ENCODE measurements at places on chromosomes 1 and 21.

DNA sequence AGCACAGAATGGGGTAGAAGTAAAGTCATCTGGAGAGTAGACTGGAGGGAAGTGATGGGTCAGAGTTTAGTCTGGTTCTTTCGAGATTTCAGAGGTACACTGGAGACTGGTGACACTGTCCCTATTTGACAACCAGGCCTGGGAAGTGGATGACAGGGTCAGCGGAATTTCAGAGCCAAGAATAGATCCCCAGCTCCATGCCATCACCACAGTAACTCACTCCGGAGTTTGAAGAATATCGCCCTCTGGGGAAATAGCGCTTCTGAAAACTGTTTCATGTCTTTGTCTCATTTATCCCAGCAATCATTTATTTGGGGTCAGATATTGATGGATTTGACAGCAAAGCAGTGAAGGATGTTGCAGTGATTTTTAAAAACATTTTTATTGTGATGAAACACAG, 7.6 kb upstream of the NFASC start:
- no peak for DNase-seq

- DNase-seq = no peak
Observed at GRCh38 chr1:185480545-185480944, 163.5 kb upstream of the IVNS1ABP start.

GRCh38 chr1:42214447-42214871, 49.9 kb upstream of the GUCA2A start:
- no peak for DNase-seq

DNA sequence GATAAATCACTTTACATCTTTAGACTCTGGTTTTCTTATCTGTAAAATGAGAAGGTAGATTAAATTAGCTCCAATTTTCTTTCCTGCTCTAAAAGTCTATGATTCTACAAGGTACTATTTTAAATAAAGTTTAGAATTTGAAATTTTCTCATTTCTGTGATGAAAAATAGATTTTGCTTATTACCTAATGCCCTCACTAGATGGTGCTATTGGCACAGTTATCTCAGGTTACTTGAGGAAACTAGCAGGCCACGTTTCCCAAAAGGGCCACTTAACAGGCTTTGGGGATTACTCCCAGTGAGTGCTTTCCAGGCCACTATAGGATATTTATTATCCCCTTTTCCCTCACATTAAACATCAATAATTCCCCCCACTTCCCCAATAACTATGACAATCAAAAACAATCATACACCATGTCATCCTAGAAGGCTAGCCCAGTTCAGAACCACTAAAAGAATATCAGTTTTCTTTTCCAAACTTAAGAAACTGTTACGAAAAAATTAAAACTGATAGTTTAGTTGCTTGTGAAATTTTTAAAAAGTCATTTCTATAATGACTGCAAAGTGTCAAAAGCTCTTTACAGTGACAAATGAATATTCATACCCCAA, 30.6 kb downstream of the OMA1 start:
- DNase-seq = no peak

DNA sequence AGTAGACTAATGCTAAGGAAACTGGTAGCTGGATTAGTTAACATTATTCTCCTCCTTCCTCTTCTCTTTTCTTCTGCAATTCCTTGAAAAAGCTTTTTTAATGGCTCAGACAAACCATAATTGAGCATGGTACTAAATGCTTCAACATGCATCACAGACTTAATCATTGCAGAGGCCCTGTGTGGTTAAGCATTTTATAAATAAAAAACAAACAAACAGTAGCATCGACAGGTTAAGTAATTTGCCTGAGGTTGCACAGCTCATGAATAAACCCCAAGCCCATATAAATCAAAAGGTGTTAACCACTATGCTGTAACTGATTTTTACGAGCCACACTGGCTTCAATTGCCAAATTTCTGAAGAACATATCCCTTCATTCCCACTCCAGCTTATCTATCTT, 462.1 kb downstream of the LMO4 start:
- no peak for DNase-seq

DNA sequence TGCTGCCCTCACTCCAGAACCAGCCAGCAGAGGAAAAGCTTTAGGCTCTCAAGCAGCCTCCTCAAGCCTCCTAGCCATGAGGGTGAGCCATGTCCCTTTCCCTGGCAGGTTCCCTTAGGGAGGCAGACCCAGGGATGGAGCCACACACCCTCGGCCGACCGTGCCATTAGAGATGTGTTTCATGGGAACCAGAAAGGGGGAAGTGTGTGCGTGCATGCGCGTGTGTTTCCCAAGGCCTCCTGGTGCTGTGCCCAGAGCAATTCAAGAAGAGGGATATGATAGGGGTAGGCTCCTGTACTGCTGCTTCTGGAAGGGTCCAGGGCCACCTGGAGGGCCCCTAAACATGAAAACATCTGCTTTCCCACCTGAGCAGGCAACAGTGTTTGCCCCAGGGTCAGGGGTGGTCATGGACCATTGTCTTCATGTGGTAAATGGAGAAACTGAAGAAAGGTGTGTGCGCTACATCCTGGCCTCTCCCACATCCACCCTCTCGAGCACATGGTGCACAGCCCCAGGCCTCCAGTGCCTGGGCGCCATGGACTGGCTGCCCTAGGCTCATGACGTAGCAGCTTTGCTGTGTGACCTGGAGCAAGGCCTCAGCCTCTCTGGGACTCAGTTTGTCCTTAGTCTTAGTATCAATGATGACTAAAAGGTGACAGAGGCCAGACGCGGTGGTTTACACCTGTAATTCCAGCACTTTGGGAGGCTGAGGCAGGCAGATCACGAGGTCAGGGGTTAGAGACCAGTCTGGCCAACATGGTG, 48.1 kb downstream of the SYF2 start:
- DNase-seq = no peak

- DNase-seq = no peak
Observed at GRCh38 chr1:41535716-41536115, 51.2 kb upstream of the EDN2 start.

DNA sequence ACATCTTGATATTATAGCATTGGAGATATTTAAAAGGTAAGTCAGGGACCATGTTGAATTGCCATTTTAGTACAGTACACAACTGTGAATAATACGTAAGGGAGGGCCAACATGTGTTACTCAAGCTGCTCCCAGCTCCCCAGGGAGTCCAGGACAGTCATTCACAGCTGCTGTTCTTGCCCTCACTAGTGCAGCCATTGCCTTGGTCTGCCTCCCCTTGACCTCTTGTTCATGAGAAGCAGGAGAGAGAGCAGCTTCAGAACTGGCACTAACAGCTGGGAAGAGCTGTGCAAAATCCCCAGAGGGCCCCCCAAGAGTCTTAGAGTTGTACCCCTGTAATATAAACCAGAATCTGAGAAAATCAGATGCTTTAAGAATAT, 16.4 kb downstream of the TCEANC2 start:
- DNase-seq = no peak

DNA sequence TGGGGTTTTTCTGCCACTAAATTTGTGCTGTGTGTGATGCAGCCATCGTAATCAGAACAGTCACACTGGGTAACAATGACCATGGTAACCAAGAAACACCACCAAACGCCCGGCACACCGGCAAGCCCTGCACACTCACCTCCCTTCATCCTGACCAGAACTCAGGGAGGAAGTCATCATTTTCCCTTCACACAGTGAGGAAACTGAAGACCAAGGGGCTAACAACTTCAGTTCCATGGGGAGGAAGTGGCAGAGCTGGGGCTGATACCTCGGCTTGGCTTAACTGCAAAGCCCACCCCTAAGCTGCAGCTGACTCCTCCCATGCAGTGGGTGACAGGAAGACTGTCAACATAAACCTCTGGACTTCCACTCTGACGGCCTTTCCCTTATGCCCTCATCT, 69.3 kb upstream of the BCAR3 start:
- DNase-seq = no peak

DNA sequence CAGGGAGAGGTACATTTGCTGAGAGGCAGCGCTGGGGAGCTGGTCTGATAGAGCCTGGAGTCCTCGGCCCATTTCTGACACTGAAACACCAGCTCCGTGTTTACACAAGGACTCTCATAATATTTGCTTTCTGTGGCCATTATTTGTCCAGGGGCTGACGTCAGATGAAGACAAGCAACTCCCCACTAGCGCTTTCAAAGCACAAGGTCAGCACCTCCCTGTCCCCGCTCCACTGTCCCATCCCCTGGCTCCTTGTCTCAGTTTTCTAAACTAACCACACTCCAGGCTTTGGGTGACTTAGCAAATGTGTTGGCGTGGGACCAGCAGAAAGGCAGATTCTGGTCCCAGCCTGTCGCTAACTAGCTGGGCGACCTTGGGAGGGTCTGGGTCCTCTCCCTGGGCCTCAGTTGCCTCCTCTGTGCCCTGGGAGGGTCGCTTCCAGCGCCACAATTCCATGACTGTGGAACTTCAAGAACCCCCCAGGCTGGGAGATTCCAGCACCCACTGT, 37.4 kb upstream of the ZBTB40 start:
- no peak for DNase-seq

DNA sequence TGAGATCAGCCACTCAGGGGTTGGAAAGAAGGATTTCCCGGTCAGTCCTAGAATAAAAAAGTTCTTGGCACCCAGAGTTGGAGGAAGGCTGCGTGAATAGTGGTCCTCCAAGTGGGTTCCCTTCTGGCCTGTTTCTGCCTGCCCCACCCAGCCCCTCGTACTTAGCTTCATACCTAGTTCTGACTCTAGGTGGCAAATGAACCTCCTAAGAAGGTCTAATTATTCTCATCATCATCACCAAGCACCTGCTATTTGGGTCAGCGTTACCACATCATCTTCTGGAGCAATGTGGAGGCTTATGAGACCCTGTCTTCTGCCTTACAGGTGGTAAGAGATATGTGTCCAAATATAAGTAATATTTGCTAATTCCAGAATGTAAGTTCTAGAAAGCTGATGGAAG, 35.9 kb upstream of the NFASC start:
- no peak for DNase-seq

DNA sequence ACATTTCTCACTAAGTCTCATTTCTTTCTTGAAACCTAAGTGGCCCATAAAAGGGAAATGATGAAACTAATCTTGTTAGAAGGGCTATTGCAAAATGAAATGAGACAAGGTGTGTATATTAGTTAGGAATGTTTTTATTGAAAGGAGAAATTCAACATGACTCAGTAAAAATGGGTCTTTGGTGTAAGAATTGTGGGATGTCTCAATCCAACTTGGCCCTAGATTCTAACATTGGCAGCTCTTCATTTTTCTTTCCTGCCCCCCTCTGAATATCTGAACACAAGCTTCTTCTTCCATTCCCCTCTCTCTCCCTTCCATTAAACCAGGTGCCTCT, 26.8 kb upstream of the TARBP1 start:
- no peak for DNase-seq

- DNase-seq = no peak
Observed at GRCh38 chr1:101221945-101222429, 14.8 kb upstream of the S1PR1 start.

GRCh38 chr1:203077956-203078355, 7.9 kb downstream of the MYOG start:
- DNase-seq = no peak

DNA sequence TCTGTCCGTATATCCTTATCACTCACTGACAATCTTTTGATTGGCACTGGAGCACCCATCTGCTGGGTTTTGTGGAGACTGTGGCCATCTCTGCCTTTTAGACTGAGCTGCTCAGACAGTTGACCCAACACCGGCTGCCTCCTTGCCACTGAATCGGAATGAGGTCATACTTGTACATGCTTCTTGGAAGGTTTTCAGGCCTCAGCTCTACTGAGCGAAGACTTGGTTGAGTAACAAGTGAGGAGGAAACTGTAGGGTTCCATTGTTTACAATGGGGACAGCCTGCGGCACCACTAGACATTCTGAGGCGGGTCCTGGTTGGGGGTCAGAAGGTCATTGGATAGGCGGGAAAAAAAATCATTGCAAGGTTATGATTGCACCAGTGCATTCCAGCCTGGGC, 320.3 kb downstream of the KIF26B start:
- DNase-seq = no peak

DNA sequence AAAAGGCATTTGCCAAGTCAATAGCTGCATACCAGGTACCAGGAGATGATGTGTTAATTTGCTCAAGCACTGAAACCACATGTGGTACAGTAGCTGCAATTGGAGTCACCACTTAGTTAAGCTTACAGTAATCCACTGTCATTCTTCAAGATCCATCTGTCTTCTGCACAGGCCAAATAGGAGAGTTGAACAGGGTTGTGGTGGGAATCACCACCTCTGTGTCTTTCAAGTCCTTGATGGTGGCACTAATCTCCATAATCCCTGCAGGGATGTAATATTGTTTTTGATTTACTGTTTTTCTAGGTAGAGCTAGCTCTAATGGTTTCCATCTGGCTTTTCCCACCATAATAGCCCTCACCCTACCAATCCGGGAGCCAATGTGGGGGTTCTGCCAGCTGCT, 91.9 kb downstream of the FCRL5 start:
- DNase-seq = no peak

DNA sequence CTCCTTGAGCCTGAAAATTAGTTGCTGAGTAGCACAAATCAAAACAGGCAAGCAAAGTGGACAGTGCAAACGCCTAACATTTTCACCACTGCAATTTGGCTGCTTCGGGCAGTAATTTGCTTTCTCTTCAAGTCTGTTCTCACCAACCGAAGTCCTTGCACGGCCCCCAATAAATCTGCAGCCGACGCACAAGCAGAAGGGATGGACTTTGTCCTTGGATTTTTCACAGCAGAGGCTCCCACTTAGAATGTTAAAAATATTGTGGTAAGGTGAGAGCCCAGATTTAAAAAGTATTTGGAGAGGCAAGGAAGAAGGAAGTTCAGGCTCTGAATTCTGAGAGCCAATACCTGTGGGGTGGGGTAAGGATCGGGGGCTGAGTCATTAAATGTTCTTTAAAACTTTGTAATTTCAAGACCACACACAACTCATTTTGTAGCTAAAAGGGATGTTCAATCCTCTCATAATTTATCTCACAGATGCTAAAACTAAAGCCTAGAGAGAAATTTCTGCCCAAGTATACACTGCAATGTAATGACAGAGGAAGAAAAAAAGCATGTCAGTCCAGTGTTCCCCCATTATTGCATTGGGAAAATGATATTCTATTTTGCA, 6.2 kb downstream of the CD247 start:
- DNase-seq = no peak

DNA sequence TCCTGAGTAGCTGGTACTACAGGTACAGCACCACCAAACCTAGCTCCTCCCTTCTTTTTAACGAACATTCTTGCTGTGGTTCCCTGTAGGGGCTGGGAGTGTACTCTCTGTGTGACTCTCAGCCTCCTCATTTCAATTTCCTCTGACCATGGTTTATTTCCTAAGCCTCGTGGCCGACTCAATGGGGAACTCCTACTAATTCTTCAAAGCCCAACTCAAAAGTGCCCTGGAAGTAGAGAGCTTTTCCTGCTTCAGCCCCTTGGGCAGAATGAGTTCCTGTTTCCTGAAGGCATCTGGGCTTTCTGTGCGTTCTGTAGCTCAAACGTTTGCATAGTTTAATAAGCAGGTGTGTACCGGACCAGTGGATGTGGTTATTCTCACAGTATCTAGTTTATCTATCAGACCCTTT, 70.9 kb upstream of the ACOT11 start:
- DNase-seq = no peak

GRCh38 chr1:26771643-26772321, 16.0 kb upstream of the PIGV start:
- no peak for DNase-seq

GRCh38 chr1:186033847-186034271, 299.7 kb downstream of the HMCN1 start:
- DNase-seq = no peak

All from activated CD8-positive, alpha-beta memory T cell treated with anti-CD3 and anti-CD28 coated beads for 4 hours (primary cell).